ENCODE measurements at places on chromosomes 2 and 18.

DNA sequence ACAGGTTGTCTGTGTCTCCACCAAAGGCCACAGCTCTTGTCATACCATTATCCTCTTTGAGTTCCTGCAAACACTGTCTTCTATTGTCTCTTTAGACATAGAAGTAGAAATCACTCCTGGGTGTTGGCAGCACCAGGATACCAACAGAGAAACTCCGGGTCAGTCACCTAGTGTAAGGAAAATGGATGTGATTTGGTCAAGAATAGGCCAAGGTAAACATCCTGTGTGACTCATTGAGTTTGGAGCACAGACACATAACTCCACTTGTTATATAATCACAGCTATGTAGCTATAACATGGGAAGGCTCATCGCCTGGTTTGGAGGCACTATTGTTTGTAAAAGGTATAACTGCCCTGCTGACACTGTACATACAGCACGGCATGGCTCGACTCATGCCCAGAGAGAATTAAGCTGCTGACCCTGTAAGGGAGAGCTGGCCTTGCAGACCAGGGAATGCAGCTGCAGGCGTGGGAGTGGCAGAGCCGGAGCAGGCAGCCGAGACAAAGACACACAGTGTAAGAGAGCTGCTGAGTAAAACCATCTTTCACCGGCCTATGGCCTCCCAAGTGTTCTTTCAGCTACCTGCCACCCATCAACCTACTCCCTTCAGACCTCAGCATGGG, 3.4 kb upstream of the TXNL1 start:
- no peak for DNase-seq

DNA sequence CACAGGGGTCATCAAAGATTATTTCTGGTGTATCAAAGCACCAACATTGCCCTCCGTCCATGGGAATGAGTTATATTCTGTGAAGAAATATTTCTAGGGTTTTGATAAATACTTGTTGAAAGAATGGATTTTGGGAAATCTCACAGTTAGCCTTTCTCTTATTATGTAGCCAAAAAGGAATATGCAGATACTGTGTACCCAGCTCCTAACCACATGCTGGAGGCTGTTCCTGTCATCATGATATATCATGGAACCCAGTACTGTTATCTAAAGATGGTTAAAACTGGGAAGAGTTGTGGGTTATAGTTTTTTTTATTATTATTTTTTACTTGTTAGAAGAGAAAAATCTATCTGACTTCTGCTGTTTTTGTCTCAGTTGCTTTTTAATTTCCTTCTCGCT, 82.8 kb downstream of the POLE4 start:
- no peak for DNase-seq

GRCh38 chr2:8580316-8581233, 101.3 kb upstream of the ID2 start:
- no peak for DNase-seq

DNA sequence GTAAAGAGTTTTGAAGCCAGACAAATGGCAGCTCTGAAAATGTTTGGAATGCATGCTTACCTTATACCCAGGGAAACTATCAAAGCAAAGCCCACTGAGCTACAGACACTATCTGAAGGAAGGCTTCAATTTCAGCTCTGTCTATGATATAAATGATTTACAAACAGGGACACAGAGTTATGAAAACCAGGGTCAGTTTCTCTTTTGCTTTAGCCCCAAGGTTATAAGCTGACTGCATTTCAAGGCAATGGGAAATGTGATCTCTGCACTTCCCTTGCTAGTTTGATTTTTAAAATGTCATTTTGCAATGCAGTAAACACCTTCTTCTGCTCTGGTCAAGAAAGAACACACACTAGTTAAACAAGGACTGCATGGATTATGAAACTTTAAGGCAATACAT, 65.2 kb upstream of the CCDC195 start:
- DNase-seq: no peak

DNA sequence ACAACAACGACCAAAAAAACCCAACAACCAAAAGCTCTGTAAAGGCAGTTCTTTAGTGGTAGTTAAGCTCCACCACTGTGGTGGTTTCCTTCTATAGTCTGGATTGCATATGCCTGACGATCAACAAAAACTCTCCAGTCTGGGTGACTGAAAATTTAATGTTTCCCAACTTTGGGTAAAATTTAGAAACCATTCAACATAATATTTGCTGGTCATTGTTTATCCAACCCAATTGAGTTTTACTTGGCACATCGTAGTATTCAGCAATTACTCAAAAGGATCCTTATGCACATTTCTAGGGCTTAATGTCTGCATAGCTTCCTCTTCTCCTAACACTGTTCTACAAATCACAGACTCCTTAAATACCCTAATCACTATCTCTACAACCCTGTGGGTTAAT, 1080.2 kb upstream of the NRXN1 start:
- no peak for DNase-seq

GRCh38 chr2:47094511-47095142, 60.5 kb downstream of the STPG4 start:
- no peak for DNase-seq

- no peak for DNase-seq
Observed at GRCh38 chr2:129805899-129806298, 173.6 kb upstream of the RAB6C start.

DNA sequence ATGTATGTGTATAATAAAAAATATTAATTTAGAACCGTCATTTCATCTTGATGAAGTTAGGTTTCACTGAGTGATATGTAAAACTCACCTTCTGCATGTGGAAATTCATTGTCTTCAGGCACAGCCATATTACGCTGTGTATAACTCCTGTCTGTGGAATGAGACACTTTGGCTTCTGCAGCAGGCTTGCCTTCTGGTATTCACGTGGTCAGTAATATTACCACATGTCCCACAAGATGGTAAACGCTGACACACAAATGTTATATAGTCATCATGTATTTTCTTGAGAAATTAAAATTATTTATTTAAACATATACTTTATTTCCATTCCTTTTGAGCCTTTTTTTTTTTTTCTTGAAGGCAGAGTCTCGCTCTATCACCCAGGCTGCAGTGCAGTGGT, 25.1 kb upstream of the AAK1 start:
- DNase-seq: no peak

DNA sequence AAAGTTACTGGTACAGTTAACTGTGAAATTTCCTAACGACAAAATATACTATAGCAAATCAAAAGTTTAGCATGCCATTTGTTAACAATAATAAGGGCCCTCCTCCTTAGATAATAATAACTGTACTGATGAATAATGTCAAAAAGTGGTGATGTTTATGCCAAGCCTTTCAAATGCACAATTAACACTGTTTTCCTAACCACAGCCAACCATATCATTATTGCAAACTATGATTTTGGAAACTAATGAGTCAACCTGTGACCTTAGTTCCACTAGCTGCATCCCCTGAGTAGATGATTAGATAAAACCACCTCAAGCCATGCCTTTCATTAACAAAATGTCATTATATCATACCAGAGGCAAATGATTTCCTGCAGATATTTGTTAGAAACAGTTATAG, 25.1 kb upstream of the GPR75 start:
- no peak for DNase-seq

- no peak for DNase-seq
Observed at GRCh38 chr2:189836644-189837043, 52.4 kb downstream of the PMS1 start.

GRCh38 chr2:46340740-46341420, 43.7 kb downstream of the EPAS1 start:
- DNase-seq: no peak

DNA sequence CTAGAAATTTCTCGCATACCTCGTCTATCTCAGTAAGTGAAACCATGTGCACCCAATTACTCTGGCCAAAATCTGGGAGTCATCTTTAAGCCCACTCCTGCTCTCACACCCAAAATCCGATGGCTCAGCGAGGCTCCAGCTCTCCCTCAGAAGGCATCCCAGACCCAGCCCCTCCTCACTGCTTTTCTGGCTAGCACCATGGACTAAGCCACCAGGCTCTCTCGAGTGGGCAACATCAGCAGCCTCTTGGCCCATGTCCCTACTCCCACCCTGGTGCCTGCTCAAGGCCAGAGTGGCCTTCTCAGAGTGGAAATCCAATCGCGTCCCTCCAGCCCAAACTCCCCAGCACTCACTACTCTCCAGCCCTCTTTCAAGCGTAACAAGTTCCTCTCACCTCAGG, 27.2 kb downstream of the TNS1 start:
- DNase-seq: no peak

GRCh38 chr2:20561637-20562454, 89.1 kb downstream of the HS1BP3 start:
- DNase-seq: no peak

DNA sequence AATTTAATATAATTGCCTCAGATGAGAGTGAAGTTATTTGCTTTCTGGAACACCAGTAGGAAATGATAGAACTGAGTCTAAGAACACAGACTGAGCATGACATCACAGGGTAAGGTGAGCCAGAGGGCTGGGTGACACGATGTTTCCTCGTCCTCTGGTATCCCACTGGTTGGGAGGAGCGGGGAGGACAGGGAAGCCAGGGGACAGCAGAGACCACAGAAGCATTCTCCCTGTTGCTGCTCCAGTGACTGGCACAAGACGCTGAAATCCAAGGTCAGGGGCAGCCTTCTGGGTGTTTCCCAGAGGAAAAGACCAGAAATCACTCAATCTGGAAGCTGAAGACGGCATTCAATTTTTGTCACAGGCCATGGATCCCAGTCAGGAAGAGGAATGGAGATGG, 363.4 kb upstream of the SOX11 start:
- DNase-seq: no peak

- DNase-seq: no peak
Observed at GRCh38 chr2:142853912-142854311, 23.6 kb upstream of the KYNU start.

DNA sequence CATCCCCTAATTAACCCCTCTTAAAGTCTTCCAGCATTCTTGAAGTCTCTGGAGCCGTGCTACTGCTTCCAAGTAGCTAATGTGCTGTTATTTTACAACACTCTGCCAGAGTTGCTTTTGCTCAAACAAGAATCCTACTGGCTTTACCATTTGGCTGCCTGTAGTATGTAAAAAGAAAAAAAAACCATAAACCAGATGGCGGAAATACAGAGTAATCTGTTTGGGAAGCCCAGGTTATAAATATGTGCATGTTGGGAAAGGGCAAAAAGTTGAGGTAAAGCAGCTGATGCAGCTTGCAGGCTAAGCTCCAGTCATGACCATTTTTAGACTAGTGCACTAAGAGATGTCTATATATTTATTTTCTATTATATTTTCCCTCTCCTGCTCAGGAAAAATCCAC, 313.2 kb upstream of the ETAA1 start:
- DNase-seq: no peak

DNA sequence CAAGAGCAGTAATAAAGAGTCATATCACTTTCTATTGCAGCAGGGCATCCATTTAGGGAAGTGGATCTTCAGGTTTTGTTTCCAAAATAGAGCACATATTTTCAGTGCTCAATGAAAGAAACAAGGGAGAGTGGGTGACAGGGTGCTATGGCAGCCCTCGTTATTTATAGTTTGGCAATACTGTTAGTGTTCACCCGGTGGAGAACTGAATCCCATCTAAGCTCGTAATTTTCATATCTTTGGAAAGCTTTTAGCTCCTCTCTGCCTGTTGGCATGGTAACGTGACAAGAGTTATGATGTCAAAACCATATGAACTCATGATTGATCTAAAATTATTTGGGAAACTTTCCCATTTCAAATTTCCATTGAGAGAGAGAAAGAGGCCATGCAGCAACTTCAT, 331.9 kb downstream of the LRRTM1 start:
- DNase-seq: no peak

DNA sequence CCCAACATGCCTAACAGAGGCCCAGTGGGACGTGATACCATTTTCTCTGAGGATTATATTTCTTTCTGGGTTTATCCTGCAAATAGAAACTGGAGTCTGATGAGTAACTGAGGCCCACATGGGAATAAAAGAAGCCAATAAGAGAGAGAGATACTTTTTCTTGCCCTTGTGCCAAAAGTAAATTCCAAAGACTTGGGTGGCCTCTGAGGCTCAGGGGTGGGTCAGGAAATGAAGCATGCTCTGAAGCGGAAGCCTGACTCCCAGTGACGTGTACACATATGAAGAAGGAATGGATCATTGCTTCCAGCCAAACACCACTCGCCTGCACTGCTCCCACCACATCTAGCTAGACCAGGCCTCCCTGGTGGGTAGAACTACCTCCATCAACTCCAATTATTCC, 273.6 kb upstream of the NCKAP5 start:
- DNase-seq: no peak

- peak; percentile 70 for DNase-seq
Observed at GRCh38 chr2:219356834-219357233, 24.3 kb upstream of the RESP18 start.

GRCh38 chr2:26033270-26033817, 540 bp upstream of the RAB10 start:
- DNase-seq: no peak

DNA sequence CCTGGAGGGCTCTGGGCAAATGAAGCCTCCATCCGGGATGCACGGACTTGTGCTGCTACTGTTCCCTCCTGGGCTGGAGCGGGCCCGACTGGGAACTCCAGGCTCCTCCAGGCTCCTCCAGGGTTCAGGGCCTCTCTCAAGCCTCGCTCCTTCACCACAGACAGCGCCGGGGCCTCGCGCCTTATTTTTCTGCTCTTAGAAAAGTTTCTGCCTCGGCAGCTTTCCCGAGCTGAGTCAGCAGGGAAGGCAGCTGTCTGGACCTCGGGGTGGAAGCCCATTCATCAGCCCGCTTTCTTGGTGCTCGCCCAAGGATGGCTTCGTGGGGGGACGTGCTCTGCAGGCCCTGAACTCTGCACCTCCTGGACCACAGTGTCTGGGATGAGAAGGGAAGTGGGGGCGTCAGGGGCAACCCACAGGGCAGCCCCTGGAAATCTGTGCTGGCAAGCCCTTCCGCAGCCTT, 12.9 kb upstream of the TEX51 start:
- DNase-seq: no peak

DNA sequence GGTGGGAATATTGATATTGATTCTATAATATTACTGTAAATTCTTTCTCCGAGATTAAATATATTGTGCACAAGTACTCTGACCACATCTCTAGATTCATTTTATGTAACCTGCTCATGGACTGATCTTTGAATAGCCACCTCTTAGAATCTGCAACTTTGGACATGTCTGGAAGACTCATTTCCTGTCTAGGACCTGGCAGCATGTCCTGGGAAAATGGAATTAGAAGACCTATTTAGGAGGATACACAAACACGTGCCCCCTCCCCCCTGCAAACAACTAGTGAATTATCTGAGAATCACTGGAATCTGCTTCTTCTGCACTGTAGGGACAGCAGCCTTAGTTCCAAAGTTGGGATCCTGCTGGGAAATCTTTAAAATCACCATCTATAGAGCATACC, 94.1 kb downstream of the UBE2E3 start:
- DNase-seq: no peak

DNA sequence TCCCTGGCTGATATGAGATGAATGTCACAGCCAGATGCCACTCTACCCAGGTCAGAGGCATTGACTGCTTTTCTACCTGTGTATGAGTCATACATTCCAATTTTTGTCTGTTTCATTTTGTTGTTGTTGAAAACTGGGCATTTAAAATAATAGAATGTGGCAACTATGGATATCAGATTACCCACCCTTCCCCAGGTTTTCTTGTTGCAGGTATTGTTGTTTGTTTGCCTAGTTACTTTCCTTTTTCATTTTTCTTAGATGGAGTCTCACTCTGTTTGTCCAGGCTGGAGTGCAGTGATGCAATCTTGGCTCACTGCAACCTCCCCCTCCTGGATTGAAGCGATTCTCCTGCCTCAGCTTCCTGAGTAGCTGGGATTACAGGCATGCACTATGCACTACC, 70.2 kb downstream of the LRRC30 start:
- DNase-seq: no peak

GRCh38 chr2:209933499-209934483, 68.6 kb upstream of the RPE start:
- DNase-seq: no peak

GRCh38 chr2:135208016-135208415, 155.9 kb downstream of the RAB3GAP1 start:
- DNase-seq: no peak

Data from SIG-M5 (cell line).